ENCODE measurements at places on chromosomes 1 and 21.

DNA sequence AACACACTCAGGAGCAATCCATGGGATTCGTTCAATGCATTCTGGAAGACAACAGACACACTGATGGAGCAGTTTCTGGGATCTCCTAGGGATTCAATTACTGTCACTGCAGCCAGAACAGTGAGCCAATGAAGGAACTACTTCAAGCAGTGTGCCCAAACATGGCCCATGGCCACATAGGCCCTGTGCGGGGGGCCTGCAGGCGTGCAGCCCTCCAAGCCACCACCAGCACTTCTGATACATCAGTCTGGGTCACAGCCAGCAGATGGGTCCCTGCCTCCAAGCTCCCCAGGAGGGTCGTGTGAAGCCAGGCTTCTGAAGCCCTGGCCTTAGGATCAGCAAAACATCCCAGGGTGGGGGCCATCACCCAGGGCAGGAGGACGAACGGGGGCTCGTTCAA lies 99.3 kb downstream of the RAVER2 start:
- no peak for DNase-seq

- DNase-seq, result no peak
Measured at GRCh38 chr1:248688527-248689298, 13.9 kb downstream of the OR14I1 start.

DNA sequence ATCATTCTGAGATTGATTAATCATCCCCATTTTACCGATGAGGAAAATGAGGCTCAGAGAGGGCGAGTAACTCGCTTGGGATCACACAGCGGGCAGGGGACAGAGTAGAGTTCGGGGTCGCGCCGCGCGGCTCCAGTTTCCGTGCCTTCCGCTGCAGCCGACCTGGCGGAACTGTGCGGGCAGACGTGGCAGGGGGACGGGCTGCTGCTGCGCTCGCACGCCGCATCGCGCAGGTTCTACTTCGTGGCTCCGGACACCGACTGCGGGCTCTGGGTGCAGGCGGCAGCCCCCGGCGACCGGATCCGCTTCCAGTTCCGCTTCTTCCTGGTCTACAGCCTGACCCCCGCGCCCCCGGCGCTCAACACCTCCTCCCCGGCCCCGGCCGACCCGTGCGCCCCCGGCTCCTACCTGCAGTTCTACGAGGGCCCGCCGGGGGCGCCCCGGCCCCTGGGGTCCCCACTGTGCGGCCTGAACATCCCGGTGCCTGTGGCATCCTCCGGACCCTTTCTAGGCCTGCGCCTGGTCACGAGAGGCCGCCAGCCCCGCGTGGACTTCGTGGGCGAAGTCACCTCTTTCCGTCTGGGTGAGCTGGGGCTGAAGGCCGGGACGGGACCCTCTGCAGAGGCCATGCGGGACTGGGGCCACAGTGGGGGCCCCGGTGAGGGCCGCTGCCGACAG lies 2.3 kb downstream of the LDLRAD2 start:
- no peak for DNase-seq

GRCh38 chr1:245458761-245459174 lies 304.0 kb downstream of the KIF26B start:
- DNase-seq, result no peak

DNA sequence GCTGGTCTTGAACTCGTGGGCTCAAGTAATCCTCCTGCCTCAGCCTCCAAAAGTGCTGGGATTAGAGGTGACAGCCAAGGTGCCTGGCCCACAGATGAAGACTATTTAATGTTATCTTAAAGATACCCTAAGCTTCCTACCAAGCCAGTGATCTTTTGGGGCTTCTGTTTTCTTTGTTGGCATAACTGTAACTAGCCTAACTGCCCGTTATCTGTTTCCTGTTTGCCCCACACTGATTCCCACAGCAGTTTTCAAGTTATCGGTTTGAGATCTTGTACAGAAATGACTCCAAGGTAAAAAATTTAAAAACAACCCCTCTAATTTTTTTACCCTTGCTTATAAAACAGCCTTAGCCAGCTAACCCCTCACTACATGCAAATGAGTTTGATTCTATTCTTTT lies 12.4 kb downstream of the SELL start:
- DNase-seq, result no peak
